ENCODE measurements at places on chromosomes 3 and 15.

- peak; percentile 82 for DNase-seq
Measured at GRCh38 chr15:83323296-83323711, 38.8 kb upstream of the BNC1 start.

- no peak for DNase-seq
Measured at GRCh38 chr3:15007681-15008141, 57.4 kb downstream of the MRPS25 start.

GRCh38 chr3:149382518-149382917, 5.1 kb upstream of the TM4SF1 start:
- DNase-seq, result no peak

GRCh38 chr3:50172626-50173220, 17.6 kb downstream of the SEMA3F start:
- DNase-seq, result no peak

DNA sequence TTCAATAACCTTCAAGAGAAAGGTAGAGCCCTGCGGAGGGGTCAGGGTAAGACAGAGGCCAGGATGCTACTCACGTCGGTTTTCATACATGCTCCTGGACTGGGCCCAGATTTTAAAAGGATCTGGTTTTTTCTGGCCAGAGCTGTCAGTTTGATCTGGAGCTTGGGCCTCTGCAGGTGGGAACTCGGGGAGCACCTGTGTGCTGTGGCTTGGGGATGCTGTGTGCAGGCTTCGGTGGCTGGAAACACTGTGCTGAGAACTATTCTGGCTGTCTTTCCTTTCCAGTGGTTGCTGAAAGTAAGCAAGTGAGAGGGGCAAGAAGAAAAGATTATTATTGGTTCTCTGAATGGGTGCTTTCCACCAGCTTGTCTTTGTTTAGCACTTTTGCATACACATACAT, 647.6 kb downstream of the MAGI1 start:
- no peak for DNase-seq

DNA sequence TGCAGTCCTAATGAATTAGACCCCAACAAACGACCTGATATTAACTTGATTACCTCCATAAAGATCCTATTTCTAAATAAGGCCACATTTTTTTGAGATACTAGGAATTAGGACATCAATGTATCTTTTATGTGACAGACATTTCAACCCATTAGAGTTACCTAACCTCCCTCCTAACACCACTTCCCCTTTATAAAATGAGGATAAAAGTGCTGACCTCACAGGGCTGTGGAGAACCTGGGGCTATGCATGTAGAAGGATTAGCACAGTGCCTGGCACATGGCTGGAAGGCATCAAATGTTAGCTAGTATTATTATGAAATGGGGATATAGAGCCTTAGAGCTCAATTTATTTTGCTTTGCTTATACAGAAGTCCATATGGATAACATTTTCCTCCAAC, 53.5 kb upstream of the LRRN1 start:
- DNase-seq, result no peak
